Glutamatergic neuron (in vitro differentiated cells): ENCODE measurements at places on chromosomes 7 and 10. TPM values are rescaled to one million over a fixed set of nuclear protein-coding genes. Genes with fewer than 3 reads are reported as not detected.

CPEB3 gene
- total RNA-seq = 8.0 TPM

TUBAL3 gene
- total RNA-seq = not detected

SYT15 gene
- total RNA-seq = 2.5 TPM

AKAP9 gene
- total RNA-seq = 66.9 TPM

NME8 gene
- total RNA-seq = not detected

FGL2 gene
- not detected for total RNA-seq

PDIA4 gene
- total RNA-seq = 69.0 TPM

CC2D2B gene
- not detected for total RNA-seq

ADAP1 gene
- 61.1 TPM for total RNA-seq
